ENCODE measurements at places on chromosomes 16 and 17.

DNA sequence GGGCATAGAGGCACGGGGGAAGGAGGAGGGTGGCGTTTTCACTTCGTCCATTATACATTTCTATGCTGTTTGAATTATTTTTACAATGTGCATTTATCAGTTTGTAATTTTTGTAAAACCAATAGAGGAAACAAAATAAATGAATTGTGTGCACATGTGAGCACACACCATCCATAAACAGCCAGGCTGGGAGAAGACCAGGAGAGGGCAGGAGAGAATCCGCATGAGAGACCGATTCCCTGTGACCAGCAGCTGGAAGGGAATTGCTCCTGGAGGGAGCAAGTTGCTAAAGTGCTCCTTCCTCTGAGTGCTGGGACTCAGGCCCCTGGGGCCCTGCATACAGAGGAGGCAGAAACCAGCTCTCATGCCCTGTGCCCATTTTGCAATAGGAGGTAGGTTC lies 126.0 kb downstream of the ABCC12 start:
- DNase-seq: no peak

GRCh38 chr17:77645072-77646045 lies 313.1 kb upstream of the TNRC6C start:
- no peak for DNase-seq

GRCh38 chr16:28923652-28924398 lies 1.2 kb downstream of the RABEP2 start:
- DNase-seq: no peak

DNA sequence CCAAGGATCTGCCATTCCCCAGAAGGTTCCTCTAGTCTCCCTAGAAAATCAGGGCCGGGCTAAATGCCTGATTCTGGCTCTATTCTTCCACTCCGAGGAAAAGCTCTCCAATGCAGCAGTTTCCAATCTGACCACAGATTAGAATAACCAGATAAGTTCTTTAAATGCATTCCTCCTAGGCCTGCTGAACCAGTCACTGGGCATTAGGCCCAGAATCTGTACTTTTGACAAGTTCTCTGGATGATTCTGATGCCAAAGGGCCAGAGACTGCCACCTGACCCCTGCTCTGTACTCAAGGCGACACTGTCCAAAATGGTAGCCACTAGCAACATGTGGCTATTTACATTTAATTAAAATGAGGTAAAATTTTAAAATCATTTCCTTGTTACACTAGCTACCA lies 22.3 kb downstream of the MAP3K14 start:
- DNase-seq: no peak

DNA sequence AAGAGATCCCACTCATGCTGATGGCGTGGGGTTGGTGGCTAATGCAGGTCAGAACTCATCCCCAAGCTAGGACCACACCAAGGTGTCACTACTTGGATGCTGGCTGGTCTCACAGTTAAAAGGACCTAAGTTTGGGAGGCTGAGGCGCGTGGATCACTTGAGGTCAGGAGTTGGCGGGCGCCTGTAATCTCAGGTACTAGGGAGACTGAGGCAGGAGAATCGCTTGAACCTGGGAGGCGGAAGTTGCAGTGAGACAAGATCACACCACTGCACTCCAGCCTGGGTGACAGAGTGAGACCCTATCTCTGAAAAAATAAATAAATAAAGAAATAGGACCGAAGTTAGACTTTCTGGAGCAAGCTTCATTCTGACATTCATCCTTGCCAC lies 6.6 kb upstream of the CDC42EP4 start:
- no peak for DNase-seq

GRCh38 chr16:57759131-57759530 lies 23.6 kb downstream of the KATNB1 start:
- DNase-seq: no peak

DNA sequence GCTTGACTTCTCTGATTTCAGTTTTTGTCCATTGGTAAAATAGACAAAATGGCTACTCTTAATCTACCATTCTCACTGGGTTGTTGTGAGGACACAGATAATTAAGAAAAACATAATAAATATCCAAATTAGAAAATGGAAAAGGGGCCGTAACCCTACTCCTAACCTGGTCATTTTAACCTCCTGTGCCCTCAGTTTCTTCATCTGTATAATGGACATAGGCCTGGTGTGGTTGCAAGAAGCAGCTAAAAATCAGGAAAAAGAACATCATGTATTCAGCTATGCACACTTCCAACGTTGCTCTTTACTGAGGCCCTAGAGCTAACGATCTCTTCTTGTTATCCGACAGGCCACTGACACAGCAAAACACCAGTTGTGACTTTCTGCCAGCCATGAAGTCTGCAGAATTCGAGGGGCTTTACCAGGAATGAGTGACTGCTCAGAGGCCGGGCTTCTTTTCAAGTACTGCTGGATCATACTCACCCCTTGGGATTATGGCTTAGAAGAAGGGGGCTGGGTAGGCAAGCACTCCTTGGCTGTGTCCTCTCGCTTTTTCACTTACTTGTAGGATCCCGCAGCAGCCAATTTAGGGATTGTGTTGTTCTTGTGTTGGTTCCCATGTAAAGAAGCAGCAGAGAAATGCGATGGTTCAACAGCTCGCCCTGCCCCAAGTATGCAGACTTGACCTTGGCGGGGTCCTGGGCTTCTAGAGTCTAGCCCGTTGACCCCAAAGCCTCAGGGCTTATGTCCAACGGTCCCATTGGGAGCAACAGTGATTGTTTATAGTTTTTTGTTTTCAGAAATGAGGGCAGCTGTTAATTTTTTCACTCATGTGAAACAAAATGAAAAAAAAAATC lies 20.9 kb downstream of the LDAF1 start:
- no peak for DNase-seq

DNA sequence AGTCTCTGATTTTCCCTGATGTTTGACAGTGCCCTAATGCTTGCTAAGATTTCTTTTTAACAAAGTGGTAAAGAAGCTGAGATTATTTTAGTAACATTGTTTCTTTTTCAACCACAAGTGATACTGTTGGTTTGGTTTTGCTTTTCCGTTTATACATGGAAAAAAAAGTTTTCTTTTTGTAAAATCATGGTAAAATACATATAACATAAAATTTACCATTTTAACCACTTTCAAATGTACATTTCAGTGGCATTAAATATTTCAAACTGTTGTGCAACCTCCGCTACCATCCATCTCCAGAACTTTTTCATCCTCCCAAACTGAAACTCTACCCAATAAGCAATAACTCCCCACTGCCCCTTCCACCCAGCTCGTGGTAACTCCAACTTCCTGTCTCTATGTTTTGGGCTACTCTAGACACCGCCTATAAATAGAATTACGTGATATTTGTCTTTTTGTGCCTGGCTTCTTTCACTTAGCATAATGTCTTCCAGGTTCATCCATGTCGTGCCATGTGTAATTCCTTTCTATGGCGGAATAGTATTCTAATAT lies 4.6 kb downstream of the CIITA start:
- DNase-seq: no peak

DNA sequence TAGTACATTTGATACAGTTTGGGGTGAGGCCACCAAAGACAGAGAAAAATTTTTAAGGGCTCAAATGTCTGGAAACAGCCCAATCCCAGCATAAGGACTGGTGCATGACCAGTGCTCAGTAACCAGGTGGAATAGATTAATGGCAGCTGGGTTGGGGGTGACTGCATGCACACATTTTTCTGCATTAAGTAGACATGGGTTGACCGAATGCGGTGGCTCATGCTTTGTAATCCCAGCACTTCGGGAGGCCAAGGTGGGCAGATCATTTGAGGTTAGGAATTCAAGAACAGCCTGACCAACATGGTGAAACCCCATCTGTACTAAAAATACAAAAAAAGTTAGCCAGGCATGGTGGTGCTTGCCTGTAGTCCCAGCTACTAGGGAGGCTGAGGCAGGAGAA lies 121.1 kb upstream of the HSBP1 start:
- no peak for DNase-seq

DNA sequence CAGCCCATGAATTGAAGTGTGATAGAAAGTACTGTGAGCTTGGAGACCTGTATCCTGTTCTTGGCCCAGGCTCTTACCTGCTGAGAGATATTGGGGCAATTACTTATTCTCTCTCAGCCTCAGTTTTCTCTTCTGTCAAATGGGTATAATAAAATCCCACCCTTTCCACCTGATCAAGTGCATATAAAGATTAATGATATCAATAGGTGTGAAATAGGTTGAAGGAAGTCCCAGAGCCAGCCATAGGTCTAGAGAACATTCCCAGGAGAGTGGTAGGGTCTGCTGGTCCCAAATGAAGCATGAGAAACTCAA lies 81.2 kb downstream of the GNAO1 start:
- no peak for DNase-seq

DNA sequence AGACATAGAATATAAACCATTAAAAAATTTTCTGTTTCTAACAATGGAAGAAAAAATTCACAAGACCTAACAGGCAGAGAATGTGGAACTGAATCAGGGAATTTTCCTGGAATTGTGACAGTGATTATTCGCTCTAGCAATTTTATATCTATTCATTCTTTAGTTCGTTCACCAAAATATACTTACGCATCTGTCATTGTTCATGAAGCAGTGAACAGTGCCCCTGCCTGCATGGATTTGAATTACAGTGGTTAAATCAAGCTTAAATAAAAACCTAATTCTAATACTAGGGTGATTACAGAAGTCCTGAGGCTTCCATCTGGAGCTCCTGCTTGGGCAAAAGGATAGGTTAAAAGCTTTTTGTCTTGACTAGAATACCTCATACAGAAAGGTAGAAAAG lies 48.6 kb downstream of the ABCA8 start:
- no peak for DNase-seq
